A549 treated with ZK216348 at 1 μM for 4 hours (cell line): ENCODE measurements at places on chromosomes 11 and 22. TPM values are rescaled to one million over a fixed set of nuclear protein-coding genes. Genes with fewer than 3 reads are reported as not detected.

The C11orf52 gene
- not detected in 5 replicates for total RNA-seq

The OR6A2 gene
- not detected in 5 replicates for total RNA-seq

The INPPL1 gene
- 42.7 to 96.5 TPM (median 78.5 TPM) in 5 replicates for total RNA-seq

The PGR gene
- total RNA-seq = not detected in 5 replicates

The APOBEC3H gene
- 0.20 to 1.2 TPM (median 0.49 TPM) in 3 of 5 replicates, not detected in the others for total RNA-seq

The TREH gene
- not detected in 5 replicates for total RNA-seq

The OR2AG2 gene
- not detected in 5 replicates for total RNA-seq
